ENCODE measurements at places on chromosomes 1 and 21.

GRCh38 chr1:63873751-63874150 lies 99.9 kb downstream of the ROR1 start:
- no peak for DNase-seq

DNA sequence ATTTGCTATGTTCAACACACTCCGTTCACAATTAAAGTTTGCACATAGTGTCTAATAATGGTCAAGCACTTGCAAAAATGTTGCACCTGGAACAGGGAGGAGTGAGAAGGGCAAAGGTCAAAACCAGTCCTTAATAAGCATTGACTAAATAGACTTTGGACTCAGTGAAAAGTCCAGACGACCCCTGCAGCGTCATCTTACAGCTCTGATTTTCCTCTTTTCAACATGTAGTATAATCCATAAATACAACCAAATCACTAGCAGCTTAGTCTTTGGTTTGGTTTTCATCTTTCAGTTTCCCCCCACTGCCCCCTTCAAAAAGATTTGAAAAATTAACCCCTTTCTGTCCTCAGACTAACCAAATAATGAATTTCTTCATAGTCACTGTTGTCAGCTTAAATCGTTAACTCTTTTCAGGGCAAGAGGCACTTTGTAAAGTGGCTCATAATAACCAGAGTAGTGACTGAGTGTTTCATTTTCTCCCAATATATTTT lies 290.3 kb downstream of the PTPRC start:
- no peak for DNase-seq

- DNase-seq = no peak
Measured at GRCh38 chr21:17613242-17613676, 558 bp upstream of the BTG3 start.

- DNase-seq = no peak
Measured at GRCh38 chr1:63448731-63449246, 74.2 kb downstream of the ITGB3BP start.

- no peak for DNase-seq
Measured at GRCh38 chr1:103561643-103562395, 9.6 kb upstream of the AMY2B start.
